Suprapubic skin (tissue), 4 donors: ENCODE measurements at places on chromosomes 7 and 10.

DNA sequence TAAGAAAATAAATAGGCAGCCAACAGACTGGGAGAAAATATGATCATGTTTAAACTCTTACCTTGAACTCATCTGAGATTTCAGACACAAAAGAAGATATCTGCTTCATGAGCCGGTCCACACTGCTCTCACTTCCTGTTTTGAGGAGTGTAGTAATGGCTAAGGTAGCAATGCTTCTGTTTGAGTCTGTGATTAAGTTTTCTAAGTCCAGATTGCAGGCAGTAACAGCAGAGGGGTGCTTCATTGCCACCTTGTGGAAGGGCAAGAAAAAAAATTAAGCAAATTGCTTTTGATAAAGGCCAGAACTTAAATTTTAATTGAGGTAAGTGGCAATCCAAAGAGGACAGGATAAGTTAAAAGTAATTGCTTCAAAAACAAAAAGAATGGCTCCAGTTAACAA is 69.1 kb downstream of the MEST start:
- DNase-seq: no peak

DNA sequence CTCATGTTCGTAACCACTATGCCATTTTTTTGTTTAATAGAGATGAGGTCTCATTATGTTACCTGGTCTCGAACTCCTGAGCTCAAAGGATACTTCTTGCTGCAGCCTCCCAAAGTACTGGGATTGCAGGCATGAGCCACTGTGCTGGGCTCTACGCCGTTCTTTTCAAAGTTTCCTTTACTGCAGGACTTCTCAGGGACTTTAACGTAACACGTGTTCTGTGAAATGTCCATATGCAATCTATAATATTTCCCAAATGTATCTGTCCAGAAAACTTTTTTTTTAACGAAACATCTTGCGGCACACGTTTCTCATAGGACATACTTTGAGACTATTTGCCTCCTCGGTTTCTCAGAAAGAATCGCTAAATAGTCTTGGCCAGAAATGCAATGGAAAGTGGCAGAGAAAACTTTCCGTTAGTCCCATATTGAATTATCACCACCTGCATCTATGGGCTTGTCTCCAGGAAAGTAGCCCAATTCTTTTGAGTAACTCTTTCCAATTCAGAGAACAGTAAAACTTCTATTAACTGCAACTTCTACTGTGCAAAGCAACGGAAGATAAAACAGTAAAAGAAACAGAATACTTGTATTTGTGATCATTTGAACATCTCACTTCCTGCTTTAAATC is 96.3 kb downstream of the ELMO1 start:
- DNase-seq: no peak

GRCh38 chr10:9437131-9437530 is 1382.6 kb downstream of the GATA3 start:
- DNase-seq: no peak

DNA sequence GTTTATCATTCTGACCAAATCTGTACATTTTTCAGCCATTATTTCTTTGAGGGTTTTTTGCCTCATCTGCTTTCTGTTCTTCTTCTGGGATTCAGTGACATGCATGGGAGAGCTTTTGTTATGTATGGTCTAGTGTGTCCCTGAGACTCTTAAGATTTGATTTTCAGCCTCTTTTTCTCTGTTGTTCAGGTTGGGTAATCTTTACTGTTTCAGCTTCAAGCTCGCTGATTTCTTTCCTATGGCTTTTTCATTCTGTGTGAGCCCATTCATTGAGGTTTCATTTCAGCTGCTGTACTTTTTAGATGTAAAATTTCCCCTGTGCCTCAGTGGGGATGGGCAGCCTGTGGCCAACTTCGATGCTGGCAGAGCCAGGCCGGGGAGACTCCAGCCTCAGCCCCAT is 38.1 kb downstream of the FOXK1 start:
- no peak for DNase-seq
